Sigmoid colon (tissue), 7 donors: ENCODE measurements at places on chromosomes 7 and 10. TPM values are rescaled to one million over a fixed set of nuclear protein-coding genes. Genes with fewer than 3 reads are reported as not detected.

DNA sequence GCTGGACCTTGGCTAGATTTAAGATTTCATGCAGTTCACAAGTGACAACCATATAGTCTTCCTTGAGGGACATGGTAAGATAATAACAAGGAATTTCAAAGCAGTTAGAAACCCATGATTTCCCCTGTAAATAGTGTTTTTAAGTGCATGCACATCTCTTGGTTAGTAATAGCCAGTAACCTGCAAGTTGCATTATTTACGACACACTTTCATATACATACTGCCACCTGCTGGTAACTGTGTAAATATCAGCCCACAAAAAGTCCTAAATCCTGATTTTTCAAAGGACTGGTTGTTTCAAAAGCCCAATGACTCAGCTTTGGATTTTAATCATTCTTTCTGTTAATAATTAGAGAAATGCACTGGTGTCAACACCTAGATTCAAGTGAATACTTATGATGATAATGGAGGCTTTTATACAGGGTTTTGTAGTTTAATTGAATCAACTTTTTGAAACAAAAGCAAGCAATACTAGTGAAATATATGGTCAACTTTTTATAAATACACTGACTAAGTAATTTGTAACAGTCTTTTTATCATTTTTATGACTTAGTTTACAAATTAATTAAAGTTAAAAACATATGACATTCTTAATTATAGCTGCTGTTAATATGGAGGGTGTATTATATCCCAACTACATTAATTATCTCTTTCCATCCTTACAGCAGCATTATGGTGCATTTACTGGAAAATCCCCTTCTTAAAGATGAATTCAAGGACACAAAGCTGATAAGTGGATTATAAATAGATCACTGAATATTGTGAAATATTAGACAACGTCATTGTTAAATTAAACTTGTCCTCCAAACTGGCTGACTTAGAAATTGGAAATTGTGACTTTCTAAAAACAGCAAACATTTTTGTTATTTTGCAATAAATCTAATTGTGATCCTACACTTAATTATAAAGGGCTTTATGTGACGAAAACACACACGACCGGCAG is 367.7 kb upstream of the SEMA3D start:
- no peaks in the 10 kb centered on the region for H3K27me3 ChIP-seq
- no peak for DNase-seq
- no peaks in the 10 kb centered on the region for H3K4me1 ChIP-seq
- H3K36me3 ChIP-seq: no peaks in the 10 kb centered on the region
- H3K4me3 ChIP-seq: no peak overlapping the region
- H3K27ac ChIP-seq: no peak overlapping the region

DNA sequence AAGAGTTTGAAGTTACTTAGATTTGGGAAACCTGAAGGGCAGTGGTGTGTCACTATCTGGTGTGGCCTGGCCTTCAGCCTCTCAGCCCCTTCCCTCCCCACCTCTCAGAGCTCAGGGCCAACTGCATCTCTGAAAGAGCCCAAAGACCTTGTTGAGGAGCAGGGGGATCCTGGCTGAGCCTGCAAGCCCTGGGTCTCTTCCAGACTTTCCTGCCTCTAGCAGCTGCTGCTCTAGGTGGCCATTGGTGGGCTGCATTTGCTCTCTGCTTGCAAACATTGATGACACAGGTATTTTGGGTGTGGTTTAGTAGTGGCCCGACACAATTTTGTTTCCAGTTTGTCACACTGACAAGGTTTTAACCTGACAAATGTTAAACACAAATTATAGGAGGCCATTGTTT is 3.1 kb upstream of the UPP1 start:
- no peaks in the 10 kb centered on the region for H3K36me3 ChIP-seq
- H3K4me1 ChIP-seq: peaks cover 16% of the 10 kb centered on the region
- H3K27ac ChIP-seq: no peak overlapping the region
- no peak overlapping the region for H3K4me3 ChIP-seq
- no peaks in the 10 kb centered on the region for H3K27me3 ChIP-seq

- no peaks in the 10 kb centered on the region for H3K36me3 ChIP-seq
- no peak for DNase-seq
- H3K27me3 ChIP-seq: no peaks in the 10 kb centered on the region
- H3K4me3 ChIP-seq: no peak overlapping the region
These were observed 76.1 kb downstream of the ADD3 start for GRCh38 chr10:110083884-110084283.

DNA sequence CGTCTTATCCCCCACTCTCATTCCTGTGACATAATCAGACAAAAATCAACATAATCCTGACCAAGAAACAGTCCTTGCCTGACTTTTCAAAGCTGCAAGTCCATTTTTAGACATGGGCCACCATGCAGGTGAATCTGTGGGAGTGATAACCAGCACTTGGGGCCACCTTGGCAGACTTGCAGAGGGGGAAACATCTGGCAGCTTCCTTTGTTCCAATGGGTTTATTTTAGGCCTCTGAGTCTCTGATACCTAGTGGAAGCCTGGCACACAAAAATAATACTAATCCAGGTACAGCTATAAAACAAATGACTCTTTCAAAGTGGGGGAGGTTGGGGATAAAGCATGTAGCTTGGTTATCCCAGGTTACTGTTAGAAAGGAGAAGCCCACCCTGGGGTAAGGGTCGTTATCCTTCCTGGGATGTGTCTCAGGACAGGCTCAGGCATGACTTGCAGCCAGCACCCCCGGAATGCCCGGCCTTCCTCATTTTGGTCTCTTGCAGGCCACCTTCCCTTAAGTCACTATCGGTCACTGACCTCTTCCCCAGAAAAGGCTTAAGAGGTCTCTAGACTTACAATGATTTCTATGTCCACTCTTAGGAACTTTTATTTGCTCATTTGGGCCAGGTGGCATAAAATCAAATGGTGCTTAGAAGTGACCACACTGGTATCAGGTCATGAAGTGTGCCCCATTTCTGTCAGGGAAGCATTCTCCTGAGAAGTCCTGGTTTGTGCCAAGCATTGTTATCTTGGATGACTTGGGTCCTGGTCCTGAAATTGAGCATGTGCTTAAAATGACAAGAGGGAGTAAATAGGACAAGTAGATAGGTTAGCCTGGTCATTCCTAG is 37.6 kb downstream of the EEPD1 start:
- H3K27ac ChIP-seq: peak overlapping the region; percentile 83
- DNase-seq: no peak
- H3K27me3 ChIP-seq: no peaks in the 10 kb centered on the region
- no peak overlapping the region for H3K4me3 ChIP-seq

- no peaks in the 10 kb centered on the region for H3K4me1 ChIP-seq
- no peak overlapping the region for H3K4me3 ChIP-seq
- no peaks in the 10 kb centered on the region for H3K27me3 ChIP-seq
- no peaks in the 10 kb centered on the region for H3K36me3 ChIP-seq
- DNase-seq: no peak
- no peak overlapping the region for H3K27ac ChIP-seq
These were observed 238.1 kb upstream of the ZWINT start for GRCh38 chr10:56599201-56599600.

- no peak overlapping the region for H3K4me3 ChIP-seq
- H3K27me3 ChIP-seq: no peaks in the 10 kb centered on the region
- no peaks in the 10 kb centered on the region for H3K4me1 ChIP-seq
- no peak overlapping the region for H3K27ac ChIP-seq
These were observed 40.3 kb downstream of the COL17A1 start for GRCh38 chr10:104045151-104046089.

- no peaks in the 10 kb centered on the region for H3K27me3 ChIP-seq
- H3K27ac ChIP-seq: peak overlapping the region; percentile 37
- H3K4me3 ChIP-seq: no peak overlapping the region
These were observed 68.4 kb downstream of the CDHR3 start for GRCh38 chr7:106031300-106032035.

- no peak overlapping the region for H3K27ac ChIP-seq
- H3K27me3 ChIP-seq: no peaks in the 10 kb centered on the region
- H3K36me3 ChIP-seq: no peaks in the 10 kb centered on the region
- no peaks in the 10 kb centered on the region for H3K4me1 ChIP-seq
- H3K4me3 ChIP-seq: no peak overlapping the region
- no peak for DNase-seq
These were observed 94.0 kb upstream of the TARP start for GRCh38 chr7:38367301-38367890.

GRCh38 chr7:95691464-95691863 is 80.9 kb upstream of the DYNC1I1 start:
- no peak for DNase-seq
- H3K27ac ChIP-seq: no peak overlapping the region
- no peaks in the 10 kb centered on the region for H3K36me3 ChIP-seq

NUTM2D gene
- total RNA-seq: 1.1 TPM

C10orf143 gene
- total RNA-seq: 2.7 TPM

NCF1 gene
- 3.9 TPM for total RNA-seq
